COR-L47 (cell line): ENCODE measurements at places on chromosomes 13 and 19.

DNA sequence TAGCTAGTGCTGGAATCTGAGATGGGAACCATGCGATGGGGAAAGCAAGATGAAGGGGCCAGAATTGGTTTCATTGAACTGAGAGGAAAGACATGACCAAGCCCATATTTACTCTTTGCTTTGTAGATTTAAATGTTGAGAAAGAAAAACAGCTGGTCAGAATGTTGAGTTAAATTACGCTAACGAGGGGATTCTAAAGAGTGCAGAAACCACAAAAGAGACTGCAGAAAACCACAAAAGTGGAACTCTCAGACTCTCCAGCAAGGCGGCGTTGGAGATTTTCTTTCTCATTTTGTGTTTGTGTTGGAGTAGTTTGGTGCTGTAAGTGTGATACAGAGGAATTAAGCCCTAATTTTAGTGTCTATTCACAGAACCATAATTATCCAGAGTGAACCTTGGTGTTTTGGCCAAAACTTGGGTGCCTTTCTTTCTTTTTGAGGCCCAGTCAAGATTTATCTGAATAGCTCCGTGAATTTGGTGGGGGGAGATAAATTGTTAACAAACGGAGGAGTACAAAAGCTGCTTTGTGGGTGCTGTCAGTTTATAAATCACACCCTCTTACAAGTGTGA is 26.3 kb downstream of the SAE1 start:
- DNase-seq: no peak

DNA sequence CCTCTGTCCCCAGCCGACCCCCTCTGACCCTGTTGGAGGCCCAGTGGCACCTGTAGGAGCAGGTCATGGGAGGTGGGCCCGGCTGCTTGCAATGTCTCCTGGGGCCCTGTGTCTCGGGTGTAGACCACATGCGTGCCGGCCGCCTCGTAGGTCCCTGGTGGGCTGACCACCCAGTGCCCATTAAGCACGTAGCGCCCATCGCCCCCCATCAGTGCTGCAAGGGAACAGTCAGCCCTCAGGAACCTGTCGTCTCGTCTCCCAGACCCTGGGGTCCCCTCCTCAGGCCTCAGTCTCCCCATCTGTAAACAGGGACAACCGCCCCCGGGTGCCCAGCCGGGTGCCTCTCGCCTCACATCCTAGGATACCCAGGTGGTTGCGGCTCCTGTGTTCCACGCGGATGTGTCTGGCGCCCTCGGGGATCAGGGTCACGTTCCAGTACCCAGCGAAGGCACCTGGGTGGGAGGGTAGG is 5.6 kb downstream of the ADAMTSL5 start:
- no peak for DNase-seq

GRCh38 chr19:42096255-42096837 is 20.4 kb downstream of the ZNF574 start:
- DNase-seq: no peak

GRCh38 chr13:76160961-76161925 is 525.1 kb downstream of the LMO7 start:
- no peak for DNase-seq

DNA sequence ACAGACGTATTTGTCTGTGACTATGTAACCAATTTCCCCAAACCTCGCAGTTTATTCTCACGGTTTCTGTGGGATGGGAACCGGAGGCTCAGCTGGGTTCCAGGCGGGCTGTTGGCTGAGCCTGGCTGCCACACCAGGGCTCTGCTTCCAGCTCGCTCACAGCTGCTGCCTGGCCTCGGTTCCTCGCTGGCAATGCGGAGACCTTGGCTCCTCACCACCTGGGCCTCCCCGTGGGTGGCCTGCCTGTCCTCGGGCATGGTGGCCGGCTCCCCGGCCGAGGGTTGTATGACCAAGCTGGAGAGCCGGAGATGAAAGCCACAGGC is 218.9 kb upstream of the MAB21L1 start:
- no peak for DNase-seq

DNA sequence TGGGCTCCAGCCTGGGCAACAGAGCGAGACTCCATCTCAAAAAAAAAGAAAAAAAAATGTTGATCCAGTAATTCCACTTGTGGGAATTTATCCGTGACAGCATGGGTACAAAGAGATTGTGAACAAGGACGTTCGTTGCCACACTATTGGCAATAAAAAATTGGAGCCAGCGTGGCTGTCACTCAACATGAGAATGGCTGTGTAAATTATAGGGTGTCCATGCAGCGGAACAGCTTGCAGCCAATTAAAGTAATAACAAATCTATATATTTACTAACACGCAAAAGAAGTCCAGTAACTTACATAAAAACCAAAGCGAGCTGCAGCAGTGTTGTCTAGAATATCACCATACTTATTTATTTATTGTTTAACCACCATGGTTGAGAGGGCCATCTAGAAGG is 19.3 kb downstream of the DPF1 start:
- DNase-seq: peak; percentile 74
